ENCODE measurements at places on chromosomes 3 and 15.
A peak's percentile ranks its signal among the peaks of the same experiment; 100 is the strongest.

DNA sequence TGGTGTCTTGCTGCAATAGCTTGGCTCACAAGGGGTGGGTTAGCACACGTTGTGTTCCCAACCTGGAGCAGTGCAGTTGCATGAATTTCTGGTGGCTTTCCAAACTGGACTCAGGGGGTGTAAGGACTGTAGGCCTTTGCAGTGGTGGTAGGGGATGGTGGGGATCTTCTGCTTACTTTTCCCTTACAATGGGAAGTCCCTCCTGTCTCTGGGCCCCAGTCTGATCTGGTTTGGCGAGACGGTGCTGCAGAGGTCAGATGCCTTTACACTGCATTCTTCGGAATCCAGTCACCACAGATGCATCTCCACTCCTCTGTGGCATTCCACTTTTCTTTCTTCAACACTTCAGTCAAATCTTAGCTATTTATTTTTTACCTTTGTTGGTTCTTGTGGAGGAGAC, 132.1 kb downstream of the DOCK3 start:
- DNase-seq: peak; percentile 10

DNA sequence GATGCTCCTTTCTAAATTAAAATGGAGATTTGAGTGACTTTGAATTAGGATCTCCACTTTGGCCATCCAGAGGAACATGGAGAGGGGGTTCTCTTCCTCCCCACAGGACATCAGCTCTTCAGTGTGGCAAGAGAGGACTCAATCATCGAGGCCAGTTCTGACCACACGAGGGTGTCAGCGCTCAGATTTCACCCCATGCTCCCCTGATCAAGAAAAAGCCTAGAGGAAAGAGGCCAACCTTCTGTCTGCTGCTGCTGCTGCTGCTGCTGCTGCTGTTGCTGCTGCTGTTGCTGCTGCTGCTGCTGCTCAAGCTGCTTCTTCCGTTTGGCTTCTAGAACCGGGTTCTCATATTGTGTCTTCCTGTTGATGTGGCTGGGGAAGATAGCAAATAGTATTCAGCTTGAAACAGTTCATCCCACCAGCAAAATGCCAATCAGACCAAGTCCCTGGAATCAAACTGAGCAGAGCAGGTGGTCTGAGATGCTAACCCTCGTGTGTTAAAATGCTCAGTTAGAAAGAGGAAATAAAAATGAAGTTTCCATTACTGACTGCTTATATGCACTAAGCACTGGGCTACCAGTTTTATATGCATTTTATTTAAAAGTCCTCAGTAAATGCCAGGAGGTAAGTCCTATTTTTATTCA, 599.0 kb downstream of the MAGI1 start:
- DNase-seq: peak; percentile 59

- no peak for DNase-seq
Measured at GRCh38 chr3:174495928-174496327, 363.2 kb upstream of the NAALADL2 start.

DNA sequence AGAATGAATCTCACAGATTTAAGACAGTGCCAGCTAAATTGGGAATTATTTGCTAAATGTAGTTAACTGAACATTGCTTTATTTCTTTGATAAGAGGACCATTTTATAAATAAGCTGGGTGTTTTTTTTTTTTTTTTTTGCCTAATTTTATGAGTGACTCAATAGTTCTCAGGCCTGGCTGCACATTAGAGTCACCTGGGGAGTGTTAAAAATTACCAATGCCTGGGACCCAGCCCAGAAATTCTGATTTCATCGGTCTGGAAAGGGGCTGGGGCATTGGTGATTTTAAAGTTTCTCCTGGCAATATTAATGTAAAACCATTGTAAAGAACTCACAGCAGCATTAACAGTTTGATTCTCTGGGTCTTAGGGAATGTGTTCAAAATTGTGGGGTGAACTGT, 51.2 kb upstream of the PHLDB2 start:
- no peak for DNase-seq

DNA sequence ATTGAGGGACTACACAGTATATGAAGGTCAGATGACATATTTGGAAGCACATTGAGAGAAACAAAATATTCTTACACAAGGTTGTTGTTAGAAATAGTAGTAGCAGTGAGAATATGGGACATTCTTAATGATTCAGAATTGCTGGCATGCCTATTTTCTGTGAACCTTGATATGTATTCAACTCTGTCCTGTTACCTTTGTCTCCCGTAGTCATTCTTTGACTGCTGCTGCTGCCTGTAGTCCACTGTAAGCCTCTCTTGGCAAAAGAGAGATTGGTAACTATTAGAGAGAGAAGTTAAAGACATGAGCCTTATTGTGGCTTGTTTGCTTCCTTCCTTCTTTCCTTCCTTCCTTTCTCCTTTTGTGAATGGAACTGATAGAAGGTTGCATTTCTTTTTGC, 64.5 kb downstream of the TCF12 start:
- no peak for DNase-seq
